Activated naive CD4-positive, alpha-beta T cell (primary cell): ENCODE measurements at places on chromosomes 2 and 18.

GRCh38 chr2:28869494-28870145 is 489 bp downstream of the TRMT61B start:
- peak; percentile 19 for DNase-seq

GRCh38 chr2:133408671-133409070 is 159.6 kb downstream of the NCKAP5 start:
- no peak for DNase-seq

GRCh38 chr2:108927936-108928659 is 60.9 kb downstream of the EDAR start:
- DNase-seq = no peak

DNA sequence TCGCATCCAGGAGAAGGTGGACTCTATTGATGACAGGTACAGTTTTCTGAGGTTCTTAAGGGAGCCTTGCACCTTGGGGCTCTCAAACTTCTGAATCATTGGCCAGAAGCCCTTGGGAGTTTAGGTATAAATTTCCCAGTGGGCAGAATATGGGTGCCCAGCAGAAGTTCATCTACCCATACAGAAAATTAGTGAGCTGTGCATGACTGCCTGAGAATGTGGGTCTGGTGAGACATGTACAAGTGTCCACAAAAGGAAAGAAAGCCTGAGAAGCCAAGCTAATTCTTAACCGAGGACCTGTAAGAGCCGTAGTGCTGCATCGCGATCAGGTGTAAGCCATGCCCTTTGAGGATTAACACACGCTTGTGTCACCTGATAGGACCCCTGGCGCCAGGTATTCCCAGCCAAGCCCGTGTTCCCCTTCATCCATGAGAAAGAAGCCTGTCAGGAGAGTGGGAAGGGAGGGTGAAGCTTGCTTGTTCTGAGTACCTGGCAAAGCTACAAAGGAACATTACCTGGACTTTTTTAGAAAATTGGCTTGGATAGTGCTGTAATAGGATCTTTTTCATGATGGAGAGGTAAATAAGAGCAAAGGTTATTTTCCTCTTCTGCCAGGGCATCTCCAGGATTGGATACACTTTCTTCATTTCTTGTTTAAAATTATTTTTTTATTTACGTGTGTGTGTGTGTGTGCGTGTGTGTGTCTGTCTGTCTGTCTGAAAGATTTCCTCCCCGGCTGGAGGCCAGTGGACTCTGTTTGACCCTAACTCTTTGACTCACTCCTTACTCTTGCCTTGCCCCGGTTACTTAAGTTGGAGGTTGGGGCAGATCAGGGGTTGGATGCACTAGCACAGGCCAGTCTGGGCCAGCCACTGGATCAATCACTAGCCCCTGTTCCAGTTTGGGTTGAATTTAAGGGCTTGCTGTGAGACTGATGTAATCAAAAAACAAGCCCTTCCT is 90.4 kb upstream of the EML6 start:
- DNase-seq = no peak
